ENCODE measurements at places on chromosomes 1 and 21.

DNA sequence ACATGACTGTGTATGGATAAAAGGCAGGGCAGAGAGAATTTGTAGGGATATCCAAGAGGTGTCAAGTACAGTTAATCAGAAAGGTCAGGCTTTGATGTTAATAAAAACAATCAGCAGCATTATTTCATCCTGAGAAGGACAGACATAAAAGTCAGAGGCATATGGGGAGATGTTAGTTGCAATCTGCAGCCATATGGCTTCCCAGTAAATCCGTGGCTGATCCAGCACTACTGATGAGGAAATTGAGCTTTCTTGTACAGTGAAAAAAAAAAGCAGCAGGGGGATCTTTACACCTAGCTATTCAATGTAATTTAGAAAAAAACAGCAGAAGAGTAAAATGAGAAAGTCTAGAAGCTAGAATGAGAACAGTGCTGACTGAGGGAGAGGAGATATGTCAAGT is 2.2 kb upstream of the SPRR1B start:
- ATAC-seq = no peak

DNA sequence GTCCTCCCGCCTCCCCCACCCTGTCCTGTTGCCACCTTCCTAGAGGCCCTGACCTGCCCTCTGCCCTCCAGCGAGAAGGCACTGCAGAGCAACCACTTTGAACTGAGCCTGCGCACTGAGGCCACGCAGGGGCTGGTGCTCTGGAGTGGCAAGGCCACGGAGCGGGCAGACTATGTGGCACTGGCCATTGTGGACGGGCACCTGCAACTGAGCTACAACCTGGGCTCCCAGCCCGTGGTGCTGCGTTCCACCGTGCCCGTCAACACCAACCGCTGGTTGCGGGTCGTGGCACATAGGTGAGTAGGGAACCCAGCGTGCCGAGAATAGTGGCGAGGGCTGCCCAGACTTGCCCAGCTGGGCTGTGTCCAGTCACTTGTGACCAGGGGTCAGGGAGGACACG is 20.4 kb downstream of the RNF223 start:
- no peak for ATAC-seq

GRCh38 chr1:100387657-100388350 is 35.5 kb downstream of the CDC14A start:
- ATAC-seq = peak; percentile 58

- no peak for ATAC-seq
These were observed 540.9 kb downstream of the LMO4 start for GRCh38 chr1:87869567-87869966.

- no peak for ATAC-seq
These were observed 33.3 kb upstream of the FAM89A start for GRCh38 chr1:231073331-231073730.

- ATAC-seq = no peak
These were observed 92.6 kb downstream of the LPAR3 start for GRCh38 chr1:84800090-84801073.

GRCh38 chr1:198876371-198876871 is 237.6 kb downstream of the PTPRC start:
- no peak for ATAC-seq

DNA sequence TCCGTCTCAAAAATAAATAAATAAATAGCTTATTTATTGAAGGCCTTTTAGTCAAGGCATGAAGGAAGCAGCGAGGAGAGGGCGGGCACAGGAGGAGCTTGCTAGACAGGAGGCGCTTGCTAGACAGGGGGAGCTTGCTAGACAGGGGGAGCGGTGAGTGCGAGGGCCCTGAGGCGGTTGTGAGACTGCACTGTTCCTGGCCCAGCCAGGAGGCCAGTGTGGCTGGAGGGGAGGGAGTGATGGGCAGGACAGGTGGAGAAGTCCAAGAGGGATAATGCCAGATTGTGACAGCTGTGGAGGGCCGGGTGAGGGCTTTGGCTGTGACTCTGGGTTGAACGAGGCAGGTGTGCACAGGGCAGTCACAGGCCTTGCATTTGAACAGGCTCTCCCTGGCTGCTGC is 18.2 kb downstream of the KIF17 start:
- ATAC-seq = no peak

DNA sequence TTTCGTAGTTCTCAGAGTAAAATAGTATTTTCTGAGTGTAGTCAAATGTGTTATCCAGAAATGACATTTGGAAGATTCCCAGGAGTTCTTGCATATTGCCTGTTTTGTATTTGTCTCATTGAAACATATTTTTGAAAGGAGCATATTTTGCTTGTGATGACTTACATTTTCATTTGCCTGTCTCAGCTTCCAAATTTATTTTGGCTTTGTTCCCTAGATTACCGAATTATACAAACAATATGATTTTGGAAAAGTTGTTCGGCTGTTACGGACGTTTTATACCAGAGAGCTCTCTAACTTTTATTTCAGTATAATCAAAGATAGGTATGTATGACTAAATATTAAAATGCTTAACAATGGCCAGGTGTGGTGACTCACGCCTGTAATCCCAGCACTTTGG is 46.0 kb downstream of the IARS2 start:
- no peak for ATAC-seq

GRCh38 chr1:213060836-213061235 is 9.8 kb downstream of the RPS6KC1 start:
- no peak for ATAC-seq

DNA sequence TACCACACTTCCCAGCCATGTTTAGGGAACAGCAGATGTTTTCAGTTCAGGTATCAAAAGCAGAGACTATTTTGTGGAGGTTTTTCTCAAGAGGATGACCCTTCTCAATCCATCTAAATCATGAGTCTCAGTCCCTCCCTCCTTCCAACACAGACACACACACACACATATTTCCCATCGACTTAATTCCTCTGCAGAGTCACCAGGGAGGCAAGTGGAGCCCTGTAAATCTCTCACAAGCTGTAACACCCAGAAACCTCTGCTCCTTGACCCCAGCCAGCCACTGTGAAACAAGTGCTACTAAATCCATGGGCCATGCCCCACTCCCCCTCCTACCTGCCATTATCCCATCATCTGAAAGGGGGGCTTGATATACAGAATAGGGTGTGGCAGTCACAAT is 10.6 kb upstream of the KCND3 start:
- ATAC-seq = no peak

GRCh38 chr1:210250665-210250997 is 18.0 kb downstream of the SERTAD4 start:
- no peak for ATAC-seq

GRCh38 chr1:169529068-169529642 is 43.4 kb upstream of the SLC19A2 start:
- ATAC-seq = no peak

DNA sequence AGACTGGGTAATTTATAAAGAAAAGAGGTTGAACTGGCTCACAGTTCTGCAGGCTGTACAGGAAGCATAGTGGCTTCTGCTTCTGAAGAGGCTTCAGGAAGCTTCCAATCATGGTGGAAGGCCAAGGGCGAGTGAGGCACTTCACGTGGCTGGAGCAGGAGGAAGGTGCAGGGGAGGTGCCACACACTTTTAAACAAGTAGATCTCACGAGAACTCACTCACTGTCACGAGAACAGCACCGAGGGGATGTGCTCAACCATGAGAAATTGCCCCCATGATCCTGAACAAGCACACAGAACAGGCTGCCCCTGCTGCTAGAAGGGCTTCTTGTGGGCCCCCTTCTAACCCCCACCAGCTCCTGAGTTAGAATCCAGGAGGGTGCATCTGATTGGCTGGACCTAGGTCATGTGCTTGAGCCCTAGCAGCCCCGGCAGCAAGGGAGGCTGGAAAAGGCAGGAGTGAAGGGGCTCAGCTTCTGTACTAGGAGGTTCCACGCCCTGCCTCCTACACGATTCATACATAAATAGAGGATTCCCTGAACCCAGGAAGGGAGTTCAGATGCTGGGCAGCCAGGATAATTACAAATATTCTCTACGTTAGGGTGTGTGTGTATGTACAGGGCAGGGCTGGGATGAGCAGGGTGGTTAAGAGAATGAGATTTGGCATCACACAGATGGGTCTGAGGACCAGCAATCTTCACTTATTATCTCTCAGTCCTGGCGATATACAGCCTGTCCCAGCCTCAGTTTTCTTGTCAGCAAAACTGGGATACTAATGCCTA is 72.8 kb upstream of the ATP5PO start:
- no peak for ATAC-seq

DNA sequence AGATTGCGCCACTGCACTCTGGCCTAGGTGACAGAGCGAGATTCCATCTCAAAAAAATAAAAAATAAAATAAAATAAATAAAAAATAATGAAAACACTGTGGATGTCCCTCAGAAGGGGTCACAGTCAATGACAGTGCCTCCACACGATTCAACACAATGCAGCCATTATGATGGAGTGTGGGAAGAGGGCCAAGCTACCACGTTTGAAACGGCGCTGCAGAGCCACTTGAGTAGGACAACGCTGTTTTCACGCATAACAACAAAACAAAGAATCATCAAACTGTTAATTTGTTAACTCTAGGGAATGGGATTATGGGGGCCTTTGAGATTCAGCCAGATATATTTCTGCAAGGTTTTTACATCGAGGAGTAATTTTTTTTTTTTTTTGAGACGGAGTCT is 36.5 kb downstream of the NKAIN1 start:
- ATAC-seq = no peak

GRCh38 chr1:2319291-2319690 is 72.1 kb downstream of the MORN1 start:
- no peak for ATAC-seq

DNA sequence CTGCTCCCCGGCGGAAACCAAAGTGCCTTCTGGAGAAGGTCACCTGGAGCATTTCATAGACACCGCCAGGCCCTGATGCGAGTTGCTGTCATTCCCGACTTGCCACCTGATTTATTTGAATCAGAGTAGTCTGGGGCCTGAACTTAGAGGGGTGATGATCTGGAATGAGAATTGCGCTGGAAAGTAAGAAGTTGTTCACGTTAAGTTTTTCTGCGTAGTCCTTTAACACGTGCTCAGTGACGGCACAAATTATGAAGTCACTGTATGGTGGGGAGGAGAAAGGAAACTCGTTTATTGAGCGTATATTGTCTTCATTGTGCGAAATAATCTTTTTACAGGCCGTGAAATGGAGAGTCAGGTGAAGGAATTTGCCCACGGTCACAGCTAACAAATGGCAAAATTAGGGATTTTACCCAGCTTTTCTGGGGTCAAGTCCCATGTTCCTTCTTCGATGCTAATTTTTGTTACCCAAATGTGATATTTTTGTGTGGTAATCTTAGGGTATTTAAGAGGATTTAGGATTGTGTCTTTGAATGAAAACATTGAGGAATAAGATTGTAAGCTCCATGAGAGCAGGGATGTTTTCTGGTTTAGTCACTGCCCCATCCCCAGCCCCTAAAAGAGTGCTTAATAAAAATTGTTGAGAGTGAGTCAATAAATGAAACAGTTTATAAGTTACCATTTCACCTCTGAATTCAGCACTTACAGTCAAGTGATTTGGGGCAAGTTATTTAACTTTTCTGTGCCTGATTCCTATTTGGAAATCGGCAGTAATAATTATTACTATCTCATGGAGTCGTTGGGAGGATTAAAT is 46.4 kb upstream of the NBL1 start:
- ATAC-seq = peak; percentile 25

All from activated T-helper 17 cell treated with anti-CD3 and anti-CD28 coated beads, Interleukin-2, amount 50 U/mL, for 72 hours (primary cell).